ENCODE measurements at places on chromosomes 5 and 9. TPM values are rescaled to one million over a fixed set of nuclear protein-coding genes. Genes with fewer than 3 reads are reported as not detected.

DNA sequence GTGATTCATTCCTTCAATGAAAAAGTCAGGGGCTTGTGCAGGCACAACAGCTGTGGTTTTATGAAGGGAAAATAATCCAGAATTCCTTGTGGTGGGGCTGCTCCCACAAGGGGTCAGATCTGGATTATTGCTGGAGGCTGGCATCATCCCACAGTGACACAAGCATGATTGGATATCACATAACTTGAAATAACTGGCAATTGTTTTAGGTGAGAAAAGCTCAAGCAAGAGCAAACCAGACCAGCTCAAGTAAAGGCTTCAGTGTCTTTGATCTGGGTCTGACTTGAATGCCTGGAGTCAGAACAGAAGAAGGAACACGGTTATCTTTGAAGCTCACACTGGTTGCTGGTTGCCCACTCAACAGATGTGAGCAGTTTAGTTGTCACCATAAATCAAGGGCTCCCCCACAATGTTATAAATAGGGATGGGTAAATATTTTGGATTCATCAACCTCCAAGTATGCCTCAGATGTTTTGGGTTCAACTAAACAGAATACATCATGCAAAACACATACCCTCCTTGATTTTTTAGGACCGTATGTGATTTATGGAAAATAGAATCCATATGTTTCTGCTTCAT is 3.1 kb upstream of the ZNF474 start:
- DNase-seq: no peak

Gene PCDHB10
- 0.35 TPM for total RNA-seq

GRCh38 chr5:68734781-68735180 is 359.0 kb upstream of the SLC30A5 start:
- no peak for DNase-seq

Gene ATP6V1G1
- total RNA-seq: 181 TPM

Gene SLC6A7
- total RNA-seq: not detected

Gene MFAP3
- total RNA-seq: 46.0 TPM

DNA sequence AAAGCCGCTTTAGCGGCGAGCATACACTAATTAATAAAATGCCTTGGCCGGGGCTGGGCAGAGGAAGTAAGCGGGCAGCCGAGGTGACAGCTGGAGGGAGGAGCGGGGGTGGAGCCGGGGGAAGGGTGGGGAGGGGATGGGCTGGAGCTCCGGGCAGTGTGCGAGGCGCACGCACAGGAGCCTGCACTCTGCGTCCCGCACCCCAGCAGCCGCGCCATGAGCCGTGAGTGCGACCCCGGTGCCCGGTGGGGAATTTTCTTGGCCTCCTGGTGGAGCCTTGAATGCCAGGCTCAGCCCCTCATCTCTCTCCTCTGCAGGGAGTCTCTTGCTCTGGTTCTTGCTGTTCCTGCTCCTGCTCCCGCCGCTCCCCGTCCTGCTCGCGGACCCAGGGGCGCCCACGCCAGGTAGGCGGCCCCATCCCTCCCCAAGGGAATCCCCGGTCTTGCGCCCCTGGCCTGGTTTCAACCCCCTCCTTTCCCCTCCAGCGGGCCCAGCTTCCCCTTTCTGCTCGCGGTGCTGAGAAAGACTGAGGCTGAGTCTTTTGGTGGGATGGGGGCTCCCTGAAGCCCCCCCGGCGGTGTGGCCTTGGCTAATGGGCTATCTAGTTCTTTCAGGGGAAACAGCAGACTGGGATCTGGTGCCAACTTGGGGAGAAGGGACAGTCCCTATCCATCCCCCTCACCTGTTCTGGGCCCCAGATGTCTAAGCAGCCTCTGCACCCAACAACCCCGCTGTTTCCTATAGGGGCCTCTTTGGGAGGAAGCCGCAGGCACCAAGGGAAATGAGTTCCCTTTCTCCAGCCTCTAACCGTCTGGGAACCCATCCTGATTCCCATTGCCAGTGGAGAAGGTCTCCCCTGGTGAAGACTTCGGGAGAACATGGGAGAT is at the start of gene PTGS1:
TSS of gene PTGS1 (plus strand) at position 156 of the 887 bp plus-strand sequence. CDS start at position 217, 61 bp downstream.
- no peak for DNase-seq

Gene PLPPR1
- total RNA-seq: 0.47 TPM

GRCh38 chr5:9497347-9497746 is 48.5 kb downstream of the SEMA5A start:
- DNase-seq: no peak

DNA sequence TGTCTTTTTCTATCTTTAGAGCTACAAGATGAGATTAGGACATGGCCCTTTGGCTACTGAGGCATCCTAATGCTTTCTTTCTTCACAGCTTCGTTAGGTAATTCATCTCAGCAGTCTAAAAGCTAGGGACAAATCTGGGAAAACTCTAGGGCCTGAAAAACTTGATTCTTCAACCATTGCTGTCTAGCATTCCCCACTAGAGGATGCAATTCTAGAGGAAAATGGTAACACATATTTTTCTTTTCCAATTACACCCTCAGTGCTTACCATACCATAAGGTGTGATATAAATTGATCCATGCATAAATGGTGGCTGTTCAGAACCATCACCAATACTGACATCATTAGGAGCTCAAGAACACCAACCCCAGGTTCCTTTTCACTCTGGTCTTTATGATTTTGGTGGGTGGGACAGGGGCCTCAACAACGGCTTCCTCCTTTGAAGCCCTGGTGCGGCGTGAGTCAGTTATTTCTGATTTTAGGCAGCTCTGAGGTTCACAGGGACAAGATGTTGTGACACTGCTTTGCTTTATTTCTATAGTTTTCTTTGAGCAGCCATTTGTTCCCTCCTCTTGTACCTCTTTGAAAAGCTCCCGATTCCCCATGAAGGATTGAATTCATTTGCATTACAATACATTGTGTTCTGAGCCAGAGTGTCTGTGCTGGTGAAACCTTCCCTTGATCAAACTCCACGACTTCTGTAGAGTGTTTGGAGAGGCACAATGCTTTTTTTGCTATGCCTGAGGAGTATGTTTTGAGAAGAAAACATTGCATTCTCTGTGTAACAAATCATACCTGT is 526.0 kb upstream of the TRPC7 start:
- DNase-seq: no peak

GRCh38 chr5:120600639-120601038 is 136.5 kb downstream of the PRR16 start:
- DNase-seq: no peak

DNA sequence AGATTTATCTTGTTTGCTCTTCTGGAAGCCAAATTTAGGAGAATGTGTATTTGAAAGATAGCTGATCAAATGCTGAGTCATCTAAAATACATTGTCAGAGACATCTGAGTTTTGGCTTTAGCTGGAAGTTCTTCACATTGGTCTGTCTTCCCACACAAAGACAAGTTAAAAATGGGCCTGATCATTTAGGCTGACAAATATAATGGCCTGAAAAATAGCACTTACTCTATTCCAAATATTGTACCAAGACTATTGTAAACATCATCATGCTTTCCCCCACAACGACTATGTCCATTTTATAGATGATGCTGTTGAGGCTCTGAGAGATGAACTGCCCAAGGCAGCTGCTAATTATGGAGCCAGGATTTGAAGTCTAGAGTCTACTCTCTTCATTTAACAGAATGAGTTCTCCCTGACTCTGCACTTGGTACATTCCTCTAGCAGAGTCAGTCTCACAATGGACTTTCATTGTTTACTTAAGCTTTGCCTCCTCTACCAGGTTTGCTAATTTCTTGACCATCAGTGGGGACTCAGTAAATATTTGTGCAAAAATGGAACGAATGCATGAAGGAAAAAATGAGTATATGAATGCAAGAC is 619.4 kb upstream of the KLF4 start:
- no peak for DNase-seq

DNA sequence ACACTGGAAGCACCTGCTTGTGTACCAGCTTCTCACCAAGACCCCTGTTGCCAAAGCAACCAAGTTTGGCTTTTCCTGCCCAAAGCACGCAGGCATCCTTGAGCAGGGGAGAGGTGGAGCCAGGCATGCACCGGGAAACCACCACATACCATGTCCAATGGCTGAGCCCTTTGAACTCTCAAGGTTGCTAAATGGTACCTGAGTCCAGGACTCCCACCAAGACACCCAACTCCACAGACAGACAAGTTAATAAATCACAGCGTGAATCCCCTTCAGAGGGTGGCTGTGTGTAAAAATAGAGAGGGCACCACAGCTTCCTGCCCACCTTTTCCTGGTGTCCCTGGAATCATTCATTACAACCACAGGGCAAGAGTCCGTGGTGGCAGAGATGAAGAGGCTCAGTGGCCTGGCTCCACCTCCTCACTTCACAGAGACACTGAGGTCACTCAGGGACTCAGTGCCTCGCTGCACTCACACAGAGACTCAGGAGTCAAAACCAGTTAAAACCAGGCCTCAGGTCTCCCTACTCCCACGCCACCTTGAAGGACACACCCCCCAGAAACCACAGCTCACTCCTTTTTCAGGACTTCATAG is 143.7 kb downstream of the C5orf15 start:
- DNase-seq: no peak

Gene F12
- 10.7 TPM for total RNA-seq

Gene FAM151B
- 0.92 TPM for total RNA-seq

DNA sequence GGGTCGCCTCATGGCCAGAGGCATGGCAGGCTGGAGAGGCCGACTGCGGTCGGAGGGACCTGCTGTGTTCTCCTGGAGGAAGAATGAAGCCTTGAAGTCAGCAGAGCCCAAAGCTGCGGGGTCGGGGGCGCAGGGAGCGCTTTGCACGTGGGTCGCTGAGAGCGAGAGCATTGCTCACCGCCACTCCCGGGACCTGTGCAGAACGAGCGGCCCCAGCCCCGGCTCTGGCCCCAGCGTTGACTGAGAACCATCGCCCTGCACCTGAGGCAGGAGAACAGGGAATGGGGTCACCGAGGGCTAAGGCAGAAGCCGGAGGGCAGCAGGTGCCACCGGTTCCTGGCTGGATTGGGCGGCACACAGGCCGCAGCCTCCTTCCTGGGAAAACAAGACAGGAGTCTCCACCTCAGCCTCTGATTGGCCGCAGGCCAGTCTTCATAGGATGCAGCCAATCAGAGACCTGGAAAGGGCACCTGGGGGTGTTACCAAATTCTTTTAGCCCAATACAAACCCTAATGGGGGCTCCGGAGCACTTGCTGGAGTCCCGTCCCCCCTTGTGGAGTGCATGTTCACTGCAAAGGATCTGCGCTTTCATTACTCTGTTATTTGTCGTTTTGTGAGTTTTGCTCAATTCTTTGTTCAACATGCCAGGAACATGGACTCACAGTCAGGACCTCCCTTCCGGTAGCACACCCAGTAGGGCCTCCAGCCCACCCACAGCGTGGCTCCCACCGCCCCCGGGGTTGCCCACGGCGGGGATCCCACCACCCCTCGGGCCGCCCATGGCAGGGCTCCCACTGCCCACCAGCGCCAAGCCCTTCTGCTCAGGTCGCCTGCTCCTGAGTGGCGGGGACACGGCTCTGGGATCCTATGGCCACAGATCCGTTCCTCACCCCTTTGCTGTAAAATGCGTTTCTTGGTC is 24.7 kb upstream of the SLC6A19 start:
- DNase-seq: no peak

Gene SV2C
- total RNA-seq: under 0.01 TPM

- no peak for DNase-seq
Observed at GRCh38 chr5:126280846-126281245, 142.4 kb upstream of the GRAMD2B start.

Gene GPR150
- not detected for total RNA-seq

DNA sequence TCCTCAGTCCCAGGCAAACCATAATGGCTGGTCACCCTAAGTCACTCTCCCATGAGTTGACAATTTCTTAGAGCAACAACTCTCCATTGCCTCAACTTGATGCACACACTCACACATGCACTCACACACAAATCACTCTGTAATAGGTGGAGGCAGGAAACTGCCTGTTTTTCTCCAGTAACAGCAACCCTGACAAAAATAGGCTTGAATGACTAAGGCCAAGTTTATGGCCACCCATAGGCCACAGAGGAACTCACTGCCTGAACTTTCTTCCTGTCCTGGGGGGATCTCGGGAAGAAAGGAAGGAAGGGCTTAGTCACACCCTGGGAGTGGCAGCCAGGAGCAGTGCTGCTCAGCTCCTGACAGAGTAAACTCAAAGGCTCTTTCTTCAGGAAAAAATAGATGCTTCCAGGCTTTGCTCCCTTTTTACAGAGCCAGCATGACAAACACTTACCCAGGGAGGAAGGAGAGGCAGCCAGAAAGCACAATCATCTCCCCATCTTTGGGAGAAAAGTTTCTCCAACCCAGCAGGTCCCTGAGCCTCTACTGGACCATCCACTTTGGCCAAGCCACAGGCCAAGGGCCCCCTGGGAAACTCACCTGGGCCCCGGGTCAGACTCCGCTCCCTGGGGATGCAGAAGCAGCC is 368 bp downstream of the SH3TC2 start:
- DNase-seq: no peak

- no peak for DNase-seq
Observed at GRCh38 chr5:38867416-38867815, 21.6 kb downstream of the OSMR start.

Gene HTR4
- not detected for total RNA-seq

DNA sequence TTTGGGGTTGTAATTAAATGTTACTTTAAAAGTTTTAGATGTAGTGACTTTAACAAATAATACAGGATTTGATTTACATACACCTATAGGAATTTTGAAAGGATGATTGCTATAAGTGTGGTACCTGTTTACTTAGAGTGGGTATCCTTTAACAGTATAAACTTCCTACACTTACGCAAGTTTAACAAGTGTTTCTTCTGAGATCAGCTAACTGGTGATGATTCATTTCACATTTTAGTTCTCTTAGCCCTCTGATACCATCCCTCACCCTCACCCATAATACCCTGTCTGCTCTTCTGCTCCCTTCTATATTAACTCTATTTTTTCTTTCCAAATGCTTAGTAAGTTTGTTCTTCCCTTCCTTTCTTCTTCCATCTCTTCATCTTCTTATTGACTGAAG is 197.9 kb downstream of the GDNF start:
- no peak for DNase-seq

DNA sequence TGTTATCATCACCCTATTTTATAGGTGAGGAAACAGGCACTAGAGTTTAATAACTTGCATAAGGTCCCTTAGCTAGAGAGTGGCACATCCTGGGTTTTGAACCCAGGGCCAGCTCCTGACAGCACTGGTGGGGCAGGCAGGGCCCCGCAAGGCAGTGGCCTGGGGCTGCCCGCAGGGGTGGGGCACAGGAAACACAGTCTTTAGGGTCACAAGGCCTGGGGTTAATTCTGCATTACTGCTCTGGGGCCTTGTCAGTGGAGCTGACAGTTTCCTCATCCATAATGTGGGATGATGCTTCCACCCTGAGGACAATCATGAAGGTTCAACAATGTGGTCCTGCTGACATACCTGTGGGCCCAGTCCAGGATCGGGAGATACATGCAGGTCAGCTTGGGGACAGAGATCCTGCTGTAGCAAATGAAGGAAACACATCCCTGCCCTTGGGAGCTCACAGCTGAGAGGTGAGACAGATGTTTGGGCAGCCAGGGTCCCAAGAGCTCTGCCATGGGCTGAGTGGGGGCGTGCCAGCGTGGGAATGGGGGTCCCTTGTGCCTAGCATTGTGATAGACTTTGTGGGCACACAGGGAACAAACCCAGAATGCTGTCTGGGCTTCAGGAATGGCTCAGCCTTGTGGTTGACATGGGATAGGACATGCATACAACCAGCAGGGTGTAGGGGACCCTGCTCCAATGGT is 14.7 kb downstream of the FGF18 start:
- no peak for DNase-seq

Measured in esophagus squamous epithelium (tissue), 5 donors.